ENCODE measurements at places on chromosomes 13 and 19. TPM values are rescaled to one million over a fixed set of nuclear protein-coding genes. Genes with fewer than 3 reads are reported as not detected.

The PNMA8B gene
- total RNA-seq, result not detected

- no peak for DNase-seq
- H3K4me3 ChIP-seq, result no peak overlapping the region
- H3K27me3 ChIP-seq, result peaks cover 20% of the 10 kb centered on the region
- H3K36me3 ChIP-seq, result no peaks in the 10 kb centered on the region
- no peak overlapping the region for H3K27ac ChIP-seq
Observed at GRCh38 chr19:39661565-39661964, 5.9 kb downstream of the LGALS16 start.

The KIR3DL2 gene
- total RNA-seq, result not detected

DNA sequence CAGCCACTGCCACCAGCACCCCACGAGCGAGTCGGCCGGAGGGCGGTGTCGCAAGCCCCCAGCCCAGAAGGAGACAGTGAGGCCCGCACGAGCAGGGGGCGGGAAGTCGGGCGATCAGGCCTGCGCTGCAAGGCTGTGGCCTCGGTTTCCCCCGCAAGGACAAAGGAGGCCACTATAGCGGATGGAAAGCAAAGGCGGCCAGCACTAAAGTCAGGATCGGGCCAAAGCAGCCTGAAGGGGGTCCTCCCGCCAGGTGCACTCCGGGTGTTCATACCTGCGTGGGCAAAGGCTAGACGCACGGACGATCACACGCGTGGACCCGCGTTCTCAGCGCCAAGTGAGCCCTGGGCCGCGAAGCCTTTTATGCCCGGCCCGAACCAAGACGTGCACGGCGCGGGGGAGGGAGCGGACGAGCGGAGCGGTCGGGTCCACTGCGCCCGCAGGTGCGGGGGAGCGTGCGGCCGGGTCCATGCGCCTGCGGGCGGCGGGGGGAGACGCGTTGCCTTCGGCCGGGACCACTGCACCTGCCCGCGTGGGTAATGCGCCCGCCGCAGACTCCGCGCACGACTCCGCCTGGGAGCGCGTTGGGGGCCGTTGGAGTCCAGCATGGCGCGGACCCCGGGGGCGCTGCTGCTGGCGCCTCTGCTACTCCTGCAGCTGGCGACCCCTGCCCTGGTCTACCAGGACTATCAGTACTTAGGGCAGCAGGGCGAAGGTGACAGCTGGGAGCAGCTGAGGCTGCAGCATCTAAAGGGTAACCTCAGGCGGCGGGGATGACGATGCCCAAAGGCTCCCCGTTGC, at the start of the genes PRDX2 and THSD8:
PRDX2 (minus strand) TSS at position 335 of the 801 bp plus-strand sequence. CDS start 539 bp downstream, outside the sequence.
THSD8 (plus strand) TSS at position 604 of the 801 bp plus-strand sequence; CDS start at position 607, 3 bp downstream.
- H3K36me3 ChIP-seq, result peaks cover 15% of the 10 kb centered on the region
- no peaks in the 10 kb centered on the region for H3K27me3 ChIP-seq
- peaks cover 16% of the 10 kb centered on the region for H3K4me1 ChIP-seq
- H3K27ac ChIP-seq, result no peak within 1 kb of the TSS

DNA sequence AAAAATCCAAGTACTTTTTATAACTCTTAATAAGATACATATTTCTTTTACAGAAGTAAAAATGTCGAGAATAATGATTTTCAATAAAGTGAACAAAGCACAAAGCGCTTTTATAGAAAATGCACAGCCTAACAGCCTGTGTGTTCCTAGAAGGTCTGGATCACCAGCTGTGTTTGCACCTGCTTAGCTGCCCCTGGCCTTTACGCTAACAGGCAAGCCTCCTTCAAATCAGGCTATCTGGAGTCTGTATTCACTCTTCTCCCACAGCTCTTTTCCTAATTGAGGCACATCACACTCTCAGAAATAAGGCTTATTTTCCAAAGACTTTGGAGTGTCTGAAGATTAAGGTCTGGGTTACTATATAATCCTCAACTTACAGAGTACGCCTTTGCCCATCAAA, 183.1 kb downstream of the LHFPL6 start:
- H3K4me3 ChIP-seq, result no peak overlapping the region
- H3K36me3 ChIP-seq, result no peaks in the 10 kb centered on the region
- H3K27me3 ChIP-seq, result no peaks in the 10 kb centered on the region
- DNase-seq, result no peak

The TNFRSF19 gene
- 4.7 TPM for total RNA-seq

The PRR19 gene
- not detected for total RNA-seq

The HSPBP1 gene
- total RNA-seq, result 122 TPM

The ICAM4 gene
- not detected for total RNA-seq

DNA sequence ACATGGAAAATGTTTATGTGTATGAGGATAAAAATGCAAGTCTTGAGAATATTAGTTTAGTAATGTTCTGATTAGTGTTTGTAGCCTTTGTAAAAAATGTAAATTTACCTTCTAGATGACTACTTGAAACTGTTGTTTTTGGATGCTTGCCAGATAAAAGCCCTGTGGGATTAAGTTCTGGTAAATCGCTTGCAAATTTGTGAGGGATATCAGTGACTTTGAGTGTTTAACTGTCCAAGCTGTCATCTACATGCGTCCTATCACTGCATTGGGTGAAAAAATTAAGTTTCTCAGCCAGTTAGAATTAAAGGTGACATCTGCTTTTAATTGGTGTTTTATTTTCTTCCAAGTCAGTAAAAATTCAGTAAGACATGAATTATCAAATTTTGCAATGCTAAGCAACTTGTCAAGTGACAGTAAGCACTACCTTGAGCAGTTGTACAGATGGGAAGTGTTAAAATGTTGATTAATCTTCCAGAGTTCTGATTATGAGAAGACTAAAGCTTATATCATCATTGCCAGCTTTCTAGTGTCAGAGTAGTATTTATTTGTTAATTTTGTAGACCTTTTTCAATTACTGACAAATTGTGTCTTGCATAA, 88.0 kb downstream of the PCCA start:
- H3K36me3 ChIP-seq, result no peaks in the 10 kb centered on the region
- H3K4me3 ChIP-seq, result no peak overlapping the region
- H3K27me3 ChIP-seq, result no peaks in the 10 kb centered on the region
- H3K4me1 ChIP-seq, result no peaks in the 10 kb centered on the region
- H3K27ac ChIP-seq, result no peak overlapping the region

The ENOX1 gene
- 0.95 TPM for total RNA-seq

- H3K27me3 ChIP-seq, result no peaks in the 10 kb centered on the region
- H3K4me3 ChIP-seq, result no peak overlapping the region
- no peak overlapping the region for H3K27ac ChIP-seq
- DNase-seq, result no peak
Observed at GRCh38 chr13:109568339-109568818, 218.0 kb downstream of the IRS2 start.

DNA sequence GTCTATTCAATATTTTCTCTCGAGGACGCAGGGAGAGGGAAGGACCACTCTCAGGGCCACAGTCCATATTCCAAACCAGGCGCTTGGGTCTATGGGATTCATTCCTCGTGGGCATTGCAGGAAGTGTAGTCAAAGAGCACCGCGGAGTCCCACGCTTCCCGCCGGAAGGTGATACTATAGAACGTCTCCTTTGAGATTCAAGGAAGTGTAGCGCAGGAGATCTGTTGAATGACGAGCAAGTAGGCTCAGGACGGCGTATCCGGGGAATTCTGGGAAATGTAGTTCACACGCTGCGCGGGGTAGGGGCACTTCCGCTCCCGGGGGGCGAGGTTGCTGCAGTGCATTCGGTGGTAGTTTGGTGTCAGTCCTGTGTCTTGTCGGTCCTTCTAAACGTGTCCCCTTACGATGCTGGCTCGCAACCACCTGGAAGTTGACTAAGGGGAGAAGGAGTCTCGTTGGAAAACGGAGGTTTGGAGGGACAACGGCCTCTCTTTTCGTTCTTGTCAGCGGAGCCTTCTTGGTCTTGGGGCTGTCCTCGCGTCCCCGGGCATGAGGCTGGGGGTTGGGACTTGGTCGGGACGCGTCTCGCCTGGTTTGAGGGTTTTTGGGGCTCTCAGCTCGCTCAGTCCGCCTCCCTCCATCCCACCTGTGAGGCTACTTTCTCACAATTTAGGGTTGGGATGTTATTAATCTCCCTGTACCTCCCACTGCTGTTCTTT, at the start of gene ZNF284:
ZNF284 (plus strand) TSS at position 336 of the 719 bp plus-strand sequence. CDS start 4,231 bp downstream, outside the sequence.
- H3K27me3 ChIP-seq, result no peaks in the 10 kb centered on the region
- no peak within 1 kb of the TSS for H3K27ac ChIP-seq
- peaks cover 8% of the 10 kb centered on the region for H3K4me1 ChIP-seq
- DNase-seq, result peak; percentile 83
- no peaks in the 10 kb centered on the region for H3K36me3 ChIP-seq

DNA sequence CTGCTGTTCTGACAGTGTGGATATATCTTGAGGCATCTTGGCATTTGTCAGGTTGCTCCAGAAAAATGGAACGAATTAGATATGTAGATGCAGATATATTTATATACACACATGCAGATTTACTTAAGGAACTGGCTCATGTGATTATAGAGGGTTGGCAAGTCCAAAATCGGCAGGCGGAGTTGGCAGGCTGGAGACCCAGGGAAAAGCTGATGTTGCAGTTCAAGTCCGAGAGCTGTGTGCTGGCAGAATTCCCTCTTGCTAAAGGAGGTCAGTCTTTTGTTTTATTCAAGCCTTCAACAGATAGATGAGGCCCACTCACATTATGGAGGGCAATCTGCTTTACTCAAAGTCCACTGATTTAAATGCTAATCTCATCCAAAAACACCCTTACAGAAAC, 24.4 kb upstream of the CSNK1A1L start:
- H3K27me3 ChIP-seq, result no peaks in the 10 kb centered on the region
- DNase-seq, result no peak
- no peak overlapping the region for H3K4me3 ChIP-seq
- no peaks in the 10 kb centered on the region for H3K36me3 ChIP-seq
- no peak overlapping the region for H3K27ac ChIP-seq

The SCGB2B2 gene
- total RNA-seq, result not detected

- H3K4me3 ChIP-seq, result no peak overlapping the region
- no peaks in the 10 kb centered on the region for H3K27me3 ChIP-seq
- no peak for DNase-seq
- H3K36me3 ChIP-seq, result no peaks in the 10 kb centered on the region
- H3K4me1 ChIP-seq, result no peaks in the 10 kb centered on the region
- H3K27ac ChIP-seq, result no peak overlapping the region
Observed at GRCh38 chr13:50747737-50748350, 95.6 kb downstream of the DLEU7 start.

DNA sequence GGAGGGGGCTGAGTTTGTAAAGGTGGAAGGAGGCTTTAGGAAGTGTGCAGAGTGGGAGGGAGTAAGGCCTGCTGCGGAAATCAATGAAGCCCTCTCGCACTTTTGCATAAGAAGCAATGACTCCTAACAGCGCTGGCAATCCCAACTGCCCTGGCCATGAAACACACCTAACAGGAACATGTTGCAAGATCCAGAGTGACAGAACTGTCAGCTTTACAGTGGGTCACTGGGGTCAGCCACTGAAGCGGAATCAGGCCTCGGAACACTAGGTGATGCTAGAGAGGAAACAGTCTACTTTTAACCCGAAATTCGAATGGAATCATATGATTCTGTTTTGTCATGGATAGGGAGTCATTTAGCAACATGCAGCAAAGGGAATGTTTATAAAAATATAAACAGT, 54.4 kb downstream of the FGF14 start:
- H3K27ac ChIP-seq, result no peak overlapping the region
- H3K4me3 ChIP-seq, result no peak overlapping the region
- peaks cover 36% of the 10 kb centered on the region for H3K27me3 ChIP-seq
- DNase-seq, result no peak
- no peaks in the 10 kb centered on the region for H3K4me1 ChIP-seq

DNA sequence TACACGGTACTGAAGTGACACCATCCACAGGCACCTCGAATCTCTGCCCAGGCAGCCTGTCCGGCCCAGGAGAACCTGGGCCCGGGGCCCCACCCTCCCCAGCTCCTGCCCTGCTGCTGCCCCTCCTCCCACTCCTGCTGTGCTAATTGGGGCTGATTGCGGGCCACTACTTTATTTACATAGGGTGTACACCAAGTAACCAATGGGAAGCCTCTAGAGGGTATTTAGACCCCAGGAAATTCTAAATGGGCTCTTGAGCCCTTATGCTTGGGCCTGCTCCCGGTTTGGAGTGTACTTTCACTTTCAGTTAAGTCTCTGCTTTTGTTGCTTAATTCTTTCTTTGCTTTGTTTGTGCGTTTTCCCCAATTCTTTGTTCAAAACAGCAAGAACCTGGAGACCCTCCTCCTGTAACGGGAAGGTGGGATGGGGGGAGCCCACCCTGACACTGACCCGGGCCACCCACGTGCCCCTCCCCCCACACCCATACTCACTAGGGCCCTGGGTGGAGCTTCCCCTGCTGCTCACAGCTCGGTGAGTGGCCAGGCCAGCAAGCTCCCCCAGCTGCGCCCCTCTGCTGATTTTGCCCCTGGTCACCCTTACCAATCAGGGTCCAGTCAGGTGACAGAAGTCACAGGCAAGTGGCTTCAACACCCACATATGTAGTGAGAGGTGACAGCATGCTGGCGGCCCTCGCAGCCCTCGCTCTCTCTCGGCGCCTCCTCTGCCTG, 9.4 kb downstream of the SCGB2B2 start:
- peak overlapping the region; percentile 55 for H3K4me3 ChIP-seq
- H3K27me3 ChIP-seq, result no peaks in the 10 kb centered on the region
- no peaks in the 10 kb centered on the region for H3K36me3 ChIP-seq
- H3K4me1 ChIP-seq, result no peaks in the 10 kb centered on the region
- peak; percentile 4 for DNase-seq

The SAE1 gene
- 99.7 TPM for total RNA-seq

- no peaks in the 10 kb centered on the region for H3K36me3 ChIP-seq
- DNase-seq, result no peak
- no peaks in the 10 kb centered on the region for H3K27me3 ChIP-seq
- H3K4me3 ChIP-seq, result no peak overlapping the region
Observed at GRCh38 chr13:56850852-56851251, 289.9 kb upstream of the PRR20A start.

The CRLF1 gene
- total RNA-seq, result 2.6 TPM

DNA sequence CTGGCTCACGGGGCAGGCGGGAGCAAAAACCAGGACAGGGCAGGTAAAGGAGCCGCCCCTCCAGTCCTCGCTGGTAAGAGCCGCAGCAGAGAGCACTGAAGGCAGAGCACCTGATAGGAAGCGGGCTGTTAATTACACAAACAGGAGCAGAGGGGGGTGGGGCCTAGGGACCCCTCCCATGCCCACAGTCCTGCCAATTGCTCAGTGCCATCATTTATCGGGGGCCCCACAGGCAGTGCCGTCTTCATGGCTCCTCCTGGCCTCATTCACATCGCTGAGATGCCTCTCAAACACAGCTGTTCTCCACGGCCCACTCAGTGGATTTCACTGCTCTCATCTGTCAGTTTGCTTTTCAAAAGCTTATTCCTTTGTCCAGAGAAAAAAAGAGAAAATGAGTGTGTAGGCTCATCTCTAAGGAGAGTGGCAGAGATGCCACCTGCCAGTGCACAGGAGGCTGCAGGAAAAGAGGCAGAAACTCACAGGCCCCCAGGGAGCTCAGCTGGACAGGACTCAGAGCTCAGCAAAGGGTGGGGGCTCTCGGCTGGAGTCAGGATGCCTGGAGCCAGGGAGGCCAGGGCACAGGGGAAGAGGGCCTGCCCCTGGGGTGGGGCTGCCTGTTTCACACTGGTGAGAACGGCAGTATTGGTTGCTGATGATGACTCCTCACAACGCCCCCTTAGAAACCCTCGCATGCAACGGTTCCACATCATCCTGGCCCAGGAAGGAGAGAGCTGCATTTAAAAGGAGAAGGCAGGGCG, 174.6 kb downstream of the COL4A1 start:
- no peaks in the 10 kb centered on the region for H3K36me3 ChIP-seq
- no peaks in the 10 kb centered on the region for H3K27me3 ChIP-seq
- no peak for DNase-seq
- H3K4me3 ChIP-seq, result no peak overlapping the region

Data from PC-3 (cell line).